ENCODE measurements at places on chromosomes 2 and 18. TPM values are rescaled to one million over a fixed set of nuclear protein-coding genes. Genes with fewer than 3 reads are reported as not detected.

Gene ALK
- total RNA-seq: 2.1 TPM

Gene MYO3B
- not detected for total RNA-seq

Gene LYPD1
- 17.4 TPM for total RNA-seq

Gene SULT1C4
- 8.0 TPM for total RNA-seq

DNA sequence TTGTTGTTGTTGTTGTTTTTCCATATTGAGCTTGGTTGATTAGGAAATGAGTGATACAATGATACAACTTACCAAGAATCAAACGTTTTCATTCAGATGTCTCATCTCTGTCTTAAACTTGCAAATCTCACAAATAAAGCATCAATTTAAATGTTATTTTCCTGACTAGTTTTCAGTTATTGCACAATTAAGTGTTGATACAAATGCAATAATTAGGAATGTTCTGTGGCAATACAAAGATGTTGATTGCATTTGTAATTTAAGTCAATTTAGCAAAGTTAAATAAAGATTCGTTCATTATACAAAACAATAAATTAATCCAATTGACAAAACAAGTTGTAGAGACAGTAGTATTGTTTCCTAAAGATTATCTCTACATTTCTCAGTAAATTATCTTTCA is 392.3 kb upstream of the ZNF804A start:
- no peak for DNase-seq
- no peaks in the 10 kb centered on the region for H3K36me3 ChIP-seq
- no peaks in the 10 kb centered on the region for H3K27me3 ChIP-seq
- no peak overlapping the region for H3K4me3 ChIP-seq

DNA sequence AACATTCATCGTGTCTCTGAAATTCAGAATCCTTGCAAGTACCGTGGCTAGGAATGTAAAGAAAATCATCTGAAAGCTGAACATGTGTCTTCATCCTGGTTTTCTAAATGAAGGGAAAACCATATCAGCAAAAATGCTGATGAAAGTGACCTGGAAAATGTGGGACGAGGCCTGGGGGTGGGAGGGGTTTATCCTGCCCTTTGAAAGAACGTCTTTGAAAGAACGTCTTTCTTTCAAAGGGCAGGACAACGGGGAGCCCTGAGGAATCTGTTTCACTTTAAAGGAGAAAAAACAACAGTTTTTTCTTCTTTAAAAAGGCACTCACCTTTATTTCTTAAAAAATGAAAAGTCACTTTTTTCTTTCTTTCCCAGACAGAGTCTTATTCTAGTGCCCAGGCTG is 185.2 kb downstream of the ALPK2 start:
- peak overlapping the region; percentile 88 for H3K27ac ChIP-seq
- no peak overlapping the region for H3K4me3 ChIP-seq
- no peaks in the 10 kb centered on the region for H3K36me3 ChIP-seq
- no peaks in the 10 kb centered on the region for H3K27me3 ChIP-seq

GRCh38 chr18:70024093-70024492 is 76.4 kb upstream of the CD226 start:
- no peak for DNase-seq
- no peaks in the 10 kb centered on the region for H3K4me1 ChIP-seq
- H3K36me3 ChIP-seq: peaks cover 31% of the 10 kb centered on the region
- no peaks in the 10 kb centered on the region for H3K27me3 ChIP-seq

GRCh38 chr2:134079373-134079772 is 174.5 kb upstream of the MGAT5 start:
- peaks cover 12% of the 10 kb centered on the region for H3K4me1 ChIP-seq
- H3K27me3 ChIP-seq: peaks cover 15% of the 10 kb centered on the region
- H3K27ac ChIP-seq: no peak overlapping the region
- H3K4me3 ChIP-seq: no peak overlapping the region
- DNase-seq: no peak

DNA sequence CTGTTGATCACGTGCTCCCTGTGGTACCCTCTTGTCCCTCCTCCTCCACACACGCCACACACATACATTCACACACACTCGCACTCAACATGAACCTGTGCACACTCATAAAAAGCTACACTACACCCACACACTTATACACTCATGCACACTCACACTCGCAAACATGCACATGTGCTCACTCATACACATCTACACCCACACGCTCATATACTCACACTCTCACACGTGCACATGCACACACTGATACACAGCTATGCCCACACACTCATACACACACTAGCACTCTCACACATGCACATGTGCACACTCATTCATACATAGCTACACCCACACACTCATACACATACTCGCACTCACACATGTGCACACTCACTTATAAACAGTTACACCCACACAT is 113.6 kb downstream of the LRATD1 start:
- DNase-seq: no peak
- H3K27me3 ChIP-seq: no peaks in the 10 kb centered on the region
- no peak overlapping the region for H3K27ac ChIP-seq
- H3K4me1 ChIP-seq: no peaks in the 10 kb centered on the region
- H3K4me3 ChIP-seq: no peak overlapping the region
- no peaks in the 10 kb centered on the region for H3K36me3 ChIP-seq

DNA sequence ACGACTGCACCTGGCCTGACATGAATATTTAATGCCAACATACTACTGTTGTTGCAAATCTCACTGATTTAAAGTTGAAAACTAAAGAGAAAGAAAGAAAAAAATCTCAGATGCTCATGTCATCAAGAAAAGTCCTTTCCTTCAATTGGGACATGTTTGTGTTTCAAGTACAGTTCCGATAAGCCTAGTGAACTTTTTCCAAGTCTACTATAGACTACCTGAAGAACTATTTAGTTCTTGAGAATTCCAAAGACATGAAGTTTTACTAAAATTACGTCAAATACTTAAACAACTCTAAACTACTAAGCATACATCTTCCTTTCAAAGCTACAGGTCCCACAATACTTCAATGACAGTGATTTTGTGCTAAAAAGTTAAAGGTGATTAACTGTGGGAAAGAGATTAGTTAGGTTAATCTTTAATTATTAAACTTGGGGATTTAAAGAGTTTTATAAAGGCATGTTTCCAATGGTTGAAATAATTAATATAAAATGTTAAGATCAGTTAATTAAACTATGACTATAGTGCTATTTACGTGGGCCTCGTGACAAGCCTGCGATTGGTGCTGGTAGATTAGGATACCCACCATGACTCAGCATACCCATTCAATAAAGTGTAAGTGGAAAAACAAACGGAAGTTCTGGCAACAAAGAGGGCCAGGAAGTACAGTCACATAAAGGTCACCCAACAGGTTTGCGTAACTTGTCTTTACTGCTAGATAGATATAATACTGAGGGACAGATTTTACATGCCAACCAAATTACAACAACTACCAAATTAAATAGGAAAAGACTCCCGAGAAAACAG is 55.5 kb downstream of the SEPTIN10 start:
- no peak for DNase-seq
- no peaks in the 10 kb centered on the region for H3K27me3 ChIP-seq
- H3K36me3 ChIP-seq: peaks cover 34% of the 10 kb centered on the region
- no peak overlapping the region for H3K27ac ChIP-seq
- H3K4me1 ChIP-seq: no peaks in the 10 kb centered on the region
- no peak overlapping the region for H3K4me3 ChIP-seq

DNA sequence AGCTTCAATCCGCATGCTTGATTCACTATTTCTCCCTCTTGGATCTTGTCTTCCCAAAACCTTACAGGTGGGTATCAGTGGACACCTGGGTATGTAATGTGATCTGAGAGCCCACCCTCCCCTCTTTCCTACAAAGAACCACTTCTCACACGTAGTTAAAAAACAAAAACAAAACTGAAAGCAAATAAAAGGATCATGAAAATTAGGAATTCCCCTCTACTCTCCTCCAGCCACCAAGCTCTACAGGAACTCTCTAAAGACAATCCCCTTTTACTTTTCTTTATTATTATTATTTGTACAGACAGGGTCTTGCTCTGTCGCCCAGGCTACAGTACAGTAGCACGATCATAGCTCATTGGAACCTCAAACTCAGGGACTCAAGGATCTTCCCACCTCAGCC is 40.8 kb upstream of the MYO1B start:
- H3K4me3 ChIP-seq: no peak overlapping the region
- DNase-seq: no peak
- peaks cover 3% of the 10 kb centered on the region for H3K36me3 ChIP-seq
- no peak overlapping the region for H3K27ac ChIP-seq

GRCh38 chr18:55488473-55488872 is 99.5 kb downstream of the TCF4 start:
- no peak overlapping the region for H3K27ac ChIP-seq
- DNase-seq: no peak
- peaks cover 35% of the 10 kb centered on the region for H3K4me1 ChIP-seq
- no peaks in the 10 kb centered on the region for H3K27me3 ChIP-seq

GRCh38 chr2:47034973-47035609 is 119.5 kb upstream of the MCFD2 start:
- H3K36me3 ChIP-seq: no peaks in the 10 kb centered on the region
- H3K27me3 ChIP-seq: no peaks in the 10 kb centered on the region
- DNase-seq: no peak
- H3K4me3 ChIP-seq: no peak overlapping the region
- peaks cover 43% of the 10 kb centered on the region for H3K4me1 ChIP-seq

GRCh38 chr2:215826376-215826775 is 187.0 kb downstream of the MREG start:
- no peak overlapping the region for H3K4me3 ChIP-seq
- H3K27me3 ChIP-seq: no peaks in the 10 kb centered on the region
- peaks cover 14% of the 10 kb centered on the region for H3K4me1 ChIP-seq

All from neural crest cell (in vitro differentiated cells).